ENCODE measurements at places on chromosomes 3 and 15. TPM values are rescaled to one million over a fixed set of nuclear protein-coding genes. Genes with fewer than 3 reads are reported as not detected.

CPNE9 gene
- total RNA-seq, result 0.10 TPM

TEX9 gene
- total RNA-seq, result 1.4 TPM

CCDC191 gene
- total RNA-seq, result 2.0 TPM

PAQR5 gene
- 0.13 TPM for total RNA-seq

CYP1A1 gene
- 1.0 TPM for total RNA-seq

TUSC7 gene
- total RNA-seq, result not detected

CYP8B1 gene
- not detected for total RNA-seq

TMEM108 gene
- total RNA-seq, result not detected

TMEM212 gene
- not detected for total RNA-seq

SAMMSON gene
- not detected for total RNA-seq
